Vein endothelial cell (primary cell): ENCODE measurements at places on chromosomes 2 and 18. TPM values are rescaled to one million over a fixed set of nuclear protein-coding genes. Genes with fewer than 3 reads are reported as not detected.

STARD6 gene
- total RNA-seq, result 0.29 and 0.33 TPM in 2 replicates

ARHGEF33 gene
- total RNA-seq, result under 0.01 and 0.19 TPM in 2 replicates

VWA3B gene
- total RNA-seq, result not detected in 2 replicates

CKAP2L gene
- 6.2 and 12.2 TPM in 2 replicates for total RNA-seq

PLEKHA3 gene
- total RNA-seq, result 10.5 and 14.2 TPM in 2 replicates

SRD5A2 gene
- total RNA-seq, result not detected in 2 replicates

AMER3 gene
- not detected in 2 replicates for total RNA-seq

SCYGR1 gene
- total RNA-seq, result not detected in 2 replicates
